ENCODE measurements at places on chromosomes 6 and 20. TPM values are rescaled to one million over a fixed set of nuclear protein-coding genes. Genes with fewer than 3 reads are reported as not detected.

- no peak for DNase-seq
Observed at GRCh38 chr6:15586503-15586902, 76.3 kb downstream of the DTNBP1 start.

The SSR1 gene
- total RNA-seq = 126 TPM

DNA sequence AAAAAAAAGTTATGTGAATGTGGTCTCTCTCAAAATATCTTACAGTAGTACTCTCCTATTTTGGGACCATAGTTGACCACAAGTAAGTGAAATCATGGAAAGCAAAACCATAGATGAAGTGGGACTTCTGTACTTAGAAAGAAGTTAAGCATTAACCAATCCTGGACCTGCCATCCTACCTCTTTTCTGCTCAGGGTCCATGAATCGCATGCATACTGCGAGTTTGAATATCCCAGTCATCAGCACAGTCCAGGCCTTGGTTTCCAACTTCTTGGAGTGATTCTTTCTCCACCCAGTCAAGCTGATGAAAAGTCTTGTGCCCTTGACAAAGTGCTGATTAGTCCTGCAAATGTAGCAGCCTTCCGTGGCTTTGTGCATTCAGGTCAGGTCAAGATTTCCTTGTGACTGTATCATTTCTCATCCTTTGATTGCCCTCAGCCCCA is 46.0 kb downstream of the RNF217 start:
- DNase-seq = no peak

GRCh38 chr6:100065348-100065747 is 71.3 kb upstream of the MCHR2 start:
- no peak for DNase-seq

DNA sequence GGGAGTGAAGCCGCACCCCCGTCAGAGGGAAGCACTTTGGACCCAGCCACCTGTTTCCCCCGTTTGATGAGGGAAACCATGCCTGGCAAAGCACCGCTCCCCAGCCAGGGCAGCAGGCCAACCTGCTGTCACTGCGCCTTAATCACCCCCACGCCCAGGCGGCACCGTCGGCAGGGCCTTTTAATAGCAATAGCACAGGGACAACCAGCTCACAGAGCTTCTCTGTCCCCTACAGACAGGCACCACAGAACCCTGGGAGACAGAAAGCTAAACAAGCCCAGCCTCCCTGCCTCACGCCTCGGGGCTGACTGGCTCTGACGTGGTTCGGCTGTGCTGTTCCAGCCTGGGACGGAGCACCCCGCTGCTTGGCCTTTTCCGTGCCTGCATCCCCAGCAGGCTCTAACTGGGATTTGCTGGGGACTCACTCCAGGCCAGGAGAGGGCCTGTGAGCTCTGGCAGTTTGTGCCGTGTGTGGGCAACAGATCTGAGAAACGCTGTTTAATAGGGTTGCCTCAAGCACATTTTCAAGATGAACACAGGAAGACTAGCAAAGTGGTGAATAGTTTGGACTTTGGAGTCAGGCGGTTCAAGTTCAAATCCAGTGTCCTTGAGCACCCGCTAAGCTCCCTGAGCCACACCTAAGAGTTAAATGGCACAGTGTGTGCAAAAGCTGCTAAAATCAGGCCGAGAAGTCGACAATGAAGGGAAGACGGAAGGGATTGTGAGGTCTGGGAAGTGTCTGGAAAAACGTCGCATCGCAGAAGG is 223.8 kb downstream of the NRN1 start:
- DNase-seq = no peak

DNA sequence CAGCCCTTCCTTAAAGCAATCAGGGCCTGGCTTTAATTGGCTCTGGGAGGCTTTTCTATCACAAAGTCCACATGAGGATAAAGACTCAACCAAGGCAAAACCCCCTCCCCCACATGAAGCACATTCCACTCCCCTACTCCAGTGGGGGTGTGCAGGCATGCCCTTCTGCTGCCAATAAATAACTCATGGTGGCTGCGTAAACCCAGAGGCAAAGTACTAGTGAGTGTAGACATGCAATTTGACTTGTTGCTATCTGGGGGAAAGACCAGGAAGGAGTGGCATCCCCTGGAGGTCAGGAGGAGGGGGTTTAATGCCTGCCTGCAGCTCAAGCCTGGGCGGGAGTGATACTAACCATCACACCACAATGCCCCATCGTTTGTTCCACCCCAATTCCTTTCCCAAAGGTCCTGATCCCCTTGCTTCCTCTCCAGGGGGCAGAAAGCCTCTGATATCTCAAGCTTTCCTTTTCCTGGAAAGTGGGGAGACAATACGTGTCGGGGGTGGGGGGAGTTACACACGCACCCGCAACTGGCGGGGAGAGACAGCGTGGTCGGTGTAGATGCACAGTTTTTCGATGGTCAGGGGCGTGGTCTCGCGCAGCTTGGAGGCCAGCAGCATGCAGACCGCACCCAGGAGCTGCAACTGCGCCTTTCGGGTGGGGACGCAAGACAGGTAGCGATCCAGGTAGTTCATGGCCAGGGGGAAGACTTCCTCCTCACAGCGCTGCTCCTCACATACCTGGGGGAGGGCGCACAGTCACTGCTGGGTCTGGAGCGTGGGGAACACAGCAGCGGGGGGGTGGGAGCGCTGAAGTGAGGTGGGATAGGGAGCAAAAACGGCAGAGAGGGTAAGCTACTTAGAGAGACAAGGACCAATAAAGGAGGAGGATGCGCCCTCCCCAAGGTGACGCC is 1.5 kb downstream of the CCND3 start:
- DNase-seq = no peak

- no peak for DNase-seq
Observed at GRCh38 chr6:84156306-84156705, 71.1 kb downstream of the CEP162 start.

Data from uterus (tissue), 4 donors.